Left ventricle myocardium inferior (tissue), 1 donor: ENCODE measurements at places on chromosomes 6 and 20. TPM values are rescaled to one million over a fixed set of nuclear protein-coding genes. Genes with fewer than 3 reads are reported as not detected.

Gene PET117
- 9.1 TPM for total RNA-seq

Gene CST2
- not detected for total RNA-seq

Gene TAAR9
- not detected for total RNA-seq

Gene COL9A1
- 0.08 TPM for total RNA-seq

Gene TFAP2D
- total RNA-seq = not detected

Gene CCM2L
- total RNA-seq = 7.5 TPM

Gene DCDC2
- not detected for total RNA-seq

Gene PRRC2A
- 82.4 TPM for total RNA-seq

Gene SLC25A27
- 18.6 TPM for total RNA-seq

Gene WFDC12
- not detected for total RNA-seq

Gene MYBL2
- 0.44 TPM for total RNA-seq

Gene RRAGD
- total RNA-seq = 123 TPM

DNA sequence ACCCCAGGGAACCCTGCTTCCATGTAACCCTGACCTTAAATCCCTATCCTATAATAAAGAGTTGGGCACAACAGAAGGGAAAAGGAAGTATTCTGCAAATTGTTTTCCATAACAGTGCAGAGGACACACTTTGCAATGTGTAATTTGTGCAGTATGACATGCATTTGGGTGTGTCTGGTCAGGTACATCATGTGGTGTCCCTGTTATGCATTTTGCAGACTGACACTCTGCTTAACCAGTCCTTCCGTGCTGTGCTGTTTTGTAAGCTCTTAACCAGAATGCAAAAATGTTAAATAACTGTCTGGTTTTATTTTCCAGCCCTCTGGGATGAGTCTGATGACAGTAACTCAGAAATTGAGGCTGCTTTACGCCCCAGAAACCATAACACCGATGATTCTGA, 57.0 kb upstream of the XRN2 start:
- no peaks in the 10 kb centered on the region for H3K4me1 ChIP-seq
- no peak overlapping the region for H3K27ac ChIP-seq
- H3K4me3 ChIP-seq = no peak overlapping the region
- DNase-seq = no peak
- peaks cover 34% of the 10 kb centered on the region for H3K36me3 ChIP-seq

GRCh38 chr6:144845186-144845585, 560.1 kb downstream of the UTRN start:
- peaks cover 64% of the 10 kb centered on the region for H3K36me3 ChIP-seq
- no peak overlapping the region for H3K27ac ChIP-seq
- H3K4me1 ChIP-seq = no peaks in the 10 kb centered on the region
- no peak overlapping the region for H3K4me3 ChIP-seq
- no peaks in the 10 kb centered on the region for H3K27me3 ChIP-seq
- DNase-seq = no peak

- peaks cover 90% of the 10 kb centered on the region for H3K27me3 ChIP-seq
- H3K4me3 ChIP-seq = no peak overlapping the region
- DNase-seq = no peak
These were observed 93.8 kb downstream of the FOXA2 start for GRCh38 chr20:22490287-22491193.

- H3K4me1 ChIP-seq = peaks cover 8% of the 10 kb centered on the region
- no peaks in the 10 kb centered on the region for H3K27me3 ChIP-seq
- no peak overlapping the region for H3K4me3 ChIP-seq
- no peaks in the 10 kb centered on the region for H3K36me3 ChIP-seq
These were observed 383.9 kb downstream of the PLCB1 start for GRCh38 chr20:8515810-8516435.

DNA sequence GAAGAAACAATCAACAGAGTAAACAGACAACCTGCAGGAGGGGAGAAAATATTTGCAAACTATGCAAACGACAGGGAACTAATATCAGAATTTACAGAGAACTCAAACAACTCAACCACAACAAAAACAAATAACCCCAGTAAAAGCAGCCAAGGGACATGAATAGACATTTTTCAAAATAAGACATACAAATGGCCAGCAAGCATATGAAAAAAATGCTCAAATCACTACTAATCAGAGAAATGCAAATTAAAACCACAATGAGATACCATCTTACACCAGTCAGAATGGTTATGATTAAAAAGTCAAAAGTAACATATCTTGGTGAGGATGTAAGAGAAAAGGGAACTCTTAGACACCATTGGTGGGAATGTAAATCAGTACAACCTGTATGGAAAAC, 215.0 kb downstream of the THBS2 start:
- no peak overlapping the region for H3K27ac ChIP-seq
- peaks cover 14% of the 10 kb centered on the region for H3K27me3 ChIP-seq
- H3K4me3 ChIP-seq = no peak overlapping the region
- no peak for DNase-seq
- H3K36me3 ChIP-seq = no peaks in the 10 kb centered on the region

- H3K27me3 ChIP-seq = peaks cover 5% of the 10 kb centered on the region
- H3K4me1 ChIP-seq = peaks cover 32% of the 10 kb centered on the region
- H3K36me3 ChIP-seq = no peaks in the 10 kb centered on the region
- no peak for DNase-seq
- no peak overlapping the region for H3K4me3 ChIP-seq
- no peak overlapping the region for H3K27ac ChIP-seq
These were observed 499.6 kb upstream of the SULF2 start for GRCh38 chr20:48284837-48285236.

DNA sequence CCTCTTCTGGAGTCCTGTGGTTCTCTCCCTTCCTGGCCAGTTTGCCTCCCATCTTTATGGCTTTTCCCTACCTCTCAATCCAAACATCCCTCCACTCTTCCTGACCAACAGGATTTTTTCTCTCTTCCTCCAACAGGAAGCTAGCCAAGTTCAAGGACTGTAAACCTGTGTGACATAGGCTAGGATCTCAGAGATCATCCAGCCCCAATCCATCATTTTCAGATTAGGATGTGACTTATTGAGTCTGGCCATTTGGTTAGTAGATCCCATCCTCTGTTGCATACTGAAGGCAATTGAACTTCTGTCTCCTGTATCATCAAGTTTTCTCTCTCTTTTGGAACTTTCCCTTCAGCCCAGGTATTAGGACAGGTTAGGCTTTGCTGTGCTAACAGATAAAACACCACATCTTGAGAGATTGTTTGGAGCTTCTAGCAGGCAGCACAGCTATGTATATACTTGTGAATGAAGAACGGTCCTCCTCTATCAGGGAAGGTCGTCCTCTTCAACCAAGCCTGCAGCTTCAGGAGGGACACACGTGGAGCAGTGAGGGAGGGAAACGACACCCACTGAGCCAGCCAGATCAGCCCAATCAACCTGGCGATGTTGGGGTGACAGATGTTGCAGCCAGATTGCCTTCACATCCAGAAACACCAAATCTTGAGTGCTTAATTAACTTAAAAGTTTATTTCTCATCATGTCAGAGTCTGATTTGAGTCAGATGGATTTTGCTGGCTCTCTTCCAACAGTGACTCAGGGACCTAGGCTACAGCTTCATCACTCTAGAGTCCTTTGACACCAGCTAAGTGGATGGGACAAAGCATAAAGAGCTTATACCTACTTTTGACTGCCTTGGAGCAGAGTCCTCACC, 106.8 kb downstream of the GJA10 start:
- H3K27me3 ChIP-seq = no peaks in the 10 kb centered on the region
- H3K27ac ChIP-seq = no peak overlapping the region

DNA sequence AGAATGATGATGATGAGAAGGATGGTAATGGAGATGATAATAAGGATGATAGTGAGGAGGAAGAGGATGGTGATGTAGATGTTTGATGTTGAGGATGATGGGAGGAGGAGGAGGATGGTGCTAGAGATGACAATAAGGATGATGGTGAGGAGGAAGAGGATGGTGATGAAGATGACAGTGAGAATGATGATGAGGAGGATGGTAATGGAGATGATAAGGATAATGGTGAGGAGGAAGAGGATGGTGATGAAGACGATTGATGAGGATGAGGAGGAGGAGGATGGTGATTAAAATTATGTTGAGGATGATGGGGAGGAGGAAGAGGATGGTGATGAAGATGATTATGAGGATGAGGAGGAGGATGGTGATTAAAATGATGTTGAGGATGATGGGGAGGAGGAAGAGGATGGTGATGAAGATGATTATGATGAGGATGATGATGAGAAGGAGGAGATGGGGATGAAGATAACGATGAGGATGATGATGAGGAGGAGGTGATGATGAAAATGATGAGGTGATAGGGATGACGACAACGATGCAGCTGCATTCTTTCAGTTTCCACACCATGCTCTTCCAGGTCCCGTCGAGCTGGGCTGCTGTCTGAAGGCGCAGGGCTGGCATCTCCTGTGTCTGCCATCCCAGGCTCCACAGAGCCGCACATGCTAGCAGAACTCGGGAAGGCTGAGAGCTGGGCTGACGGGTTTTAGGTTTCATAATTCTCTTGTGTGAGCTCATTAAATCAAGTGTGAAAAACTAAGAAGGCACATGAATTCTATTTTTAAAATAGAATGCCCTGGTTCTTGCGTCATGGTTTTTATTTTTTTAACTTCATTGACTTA, 274.9 kb downstream of the SMOC2 start:
- H3K4me1 ChIP-seq = no peaks in the 10 kb centered on the region
- no peak overlapping the region for H3K4me3 ChIP-seq
- H3K27ac ChIP-seq = no peak overlapping the region
- H3K36me3 ChIP-seq = no peaks in the 10 kb centered on the region

DNA sequence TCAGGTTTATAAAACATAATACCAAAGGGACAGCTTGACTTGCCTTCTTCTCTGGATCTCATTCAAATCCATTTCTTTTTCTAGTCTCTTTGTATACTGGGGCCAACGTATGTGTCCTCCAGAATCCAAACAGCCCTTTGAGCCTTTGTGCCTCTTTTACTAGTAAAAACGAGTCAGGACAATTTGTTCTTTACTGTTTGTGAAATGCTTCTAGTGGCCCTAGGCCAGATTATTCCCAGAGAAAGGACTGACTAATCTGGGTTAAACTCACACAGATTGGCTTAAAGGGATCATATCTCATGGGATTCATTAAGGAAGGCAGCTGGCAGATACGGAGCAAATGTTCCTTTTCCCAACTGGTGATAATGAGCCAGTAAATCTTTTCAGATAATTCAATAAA, 32.1 kb upstream of the MANEA start:
- no peak overlapping the region for H3K4me3 ChIP-seq
- no peaks in the 10 kb centered on the region for H3K27me3 ChIP-seq
- H3K4me1 ChIP-seq = peaks cover 32% of the 10 kb centered on the region

DNA sequence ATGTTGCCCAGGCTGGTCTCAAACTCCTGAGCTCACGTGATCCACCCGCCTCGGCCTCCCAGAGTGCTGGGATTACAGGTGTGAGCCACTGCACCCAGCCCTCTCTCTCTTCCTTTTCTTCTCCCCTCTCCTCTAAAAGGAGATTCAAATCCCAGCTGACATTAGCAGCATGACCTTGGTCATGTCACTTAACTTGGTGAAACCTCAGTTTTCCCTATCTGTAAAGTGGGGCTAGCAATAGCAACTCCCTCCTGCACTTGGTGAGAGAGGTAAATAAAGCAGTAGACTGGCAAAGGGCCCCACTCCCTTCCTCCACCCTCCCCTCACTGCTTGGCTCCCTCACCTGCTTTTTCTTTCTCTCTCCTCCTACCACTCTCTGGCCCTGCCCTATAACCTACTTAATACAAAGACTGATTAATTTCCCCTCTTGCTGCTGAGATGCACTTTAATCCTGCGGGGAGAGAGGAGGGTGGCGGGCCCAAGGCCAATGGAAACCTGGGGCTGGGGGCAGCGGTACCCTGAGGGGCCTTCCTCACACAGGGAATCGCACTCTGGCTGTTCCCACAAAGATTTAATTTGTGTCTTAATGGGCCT, 54.2 kb upstream of the ZFAND3 start:
- H3K4me3 ChIP-seq = no peak overlapping the region
- no peaks in the 10 kb centered on the region for H3K4me1 ChIP-seq
- H3K27ac ChIP-seq = no peak overlapping the region
- H3K36me3 ChIP-seq = no peaks in the 10 kb centered on the region

- H3K27me3 ChIP-seq = no peaks in the 10 kb centered on the region
- peak overlapping the region; percentile 88 for H3K27ac ChIP-seq
- H3K4me3 ChIP-seq = no peak overlapping the region
- DNase-seq = no peak
These were observed 78.3 kb downstream of the TRAM2 start for GRCh38 chr6:52498538-52499017.

- no peaks in the 10 kb centered on the region for H3K4me1 ChIP-seq
These were observed 166.5 kb downstream of the TFAP2A start for GRCh38 chr6:10248378-10248843.

GRCh38 chr6:154482858-154483257, 27.6 kb downstream of the CNKSR3 start:
- H3K4me3 ChIP-seq = no peak overlapping the region
- H3K4me1 ChIP-seq = peaks cover 68% of the 10 kb centered on the region
- H3K36me3 ChIP-seq = no peaks in the 10 kb centered on the region
- H3K27me3 ChIP-seq = no peaks in the 10 kb centered on the region

- no peak for DNase-seq
- no peaks in the 10 kb centered on the region for H3K27me3 ChIP-seq
- H3K27ac ChIP-seq = no peak overlapping the region
- H3K4me3 ChIP-seq = no peak overlapping the region
- no peaks in the 10 kb centered on the region for H3K4me1 ChIP-seq
These were observed 390.2 kb upstream of the FLRT3 start for GRCh38 chr20:14727485-14728150.

GRCh38 chr20:9440892-9441291, 73.5 kb upstream of the LAMP5 start:
- H3K4me3 ChIP-seq = no peak overlapping the region
- H3K27me3 ChIP-seq = no peaks in the 10 kb centered on the region

DNA sequence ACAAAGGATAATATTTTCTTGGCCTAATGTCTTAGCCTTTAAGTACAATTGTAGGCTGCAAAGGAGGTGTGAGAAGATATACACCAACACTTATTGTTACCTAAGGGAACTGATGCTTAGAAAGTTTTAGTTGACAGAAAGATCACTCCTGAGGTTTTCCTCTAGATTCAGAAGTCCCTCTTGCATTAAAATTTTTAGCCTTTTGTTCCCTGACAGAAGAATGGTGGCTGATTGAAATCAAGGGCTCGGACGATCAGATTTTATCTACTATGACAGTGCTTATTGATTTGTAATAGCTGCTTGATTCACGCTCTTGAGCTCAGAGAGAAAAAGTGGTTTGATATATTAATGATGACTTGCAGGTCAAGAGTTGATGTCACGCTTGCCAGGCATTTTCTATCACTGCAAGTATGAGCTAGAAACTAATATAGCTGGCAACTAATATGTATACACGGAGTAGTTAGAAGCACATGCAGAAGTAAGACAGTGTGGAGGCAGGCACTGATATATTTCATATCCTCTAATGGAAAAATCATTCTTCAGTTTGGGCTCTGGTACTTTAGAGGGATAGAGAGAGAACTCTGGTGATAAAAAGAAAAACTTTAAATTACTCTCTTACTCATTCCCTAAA, 246.6 kb upstream of the ID4 start:
- no peaks in the 10 kb centered on the region for H3K27me3 ChIP-seq
- H3K4me3 ChIP-seq = no peak overlapping the region
- DNase-seq = no peak

GRCh38 chr6:345747-346385, 45.7 kb upstream of the IRF4 start:
- DNase-seq = no peak
- H3K36me3 ChIP-seq = peaks cover 29% of the 10 kb centered on the region

GRCh38 chr6:33433001-33433543, 13.2 kb downstream of the SYNGAP1 start:
- H3K36me3 ChIP-seq = peaks cover 31% of the 10 kb centered on the region
- H3K27me3 ChIP-seq = no peaks in the 10 kb centered on the region
- H3K4me3 ChIP-seq = no peak overlapping the region
- DNase-seq = no peak
